Stimulated activated CD4-positive, alpha-beta T cell treated with anti-CD3 and anti-CD28 coated beads, Interleukin-2, amount 100 ng/mL, for 24 hours (primary cell): ENCODE measurements at places on chromosomes 1 and 21.

DNA sequence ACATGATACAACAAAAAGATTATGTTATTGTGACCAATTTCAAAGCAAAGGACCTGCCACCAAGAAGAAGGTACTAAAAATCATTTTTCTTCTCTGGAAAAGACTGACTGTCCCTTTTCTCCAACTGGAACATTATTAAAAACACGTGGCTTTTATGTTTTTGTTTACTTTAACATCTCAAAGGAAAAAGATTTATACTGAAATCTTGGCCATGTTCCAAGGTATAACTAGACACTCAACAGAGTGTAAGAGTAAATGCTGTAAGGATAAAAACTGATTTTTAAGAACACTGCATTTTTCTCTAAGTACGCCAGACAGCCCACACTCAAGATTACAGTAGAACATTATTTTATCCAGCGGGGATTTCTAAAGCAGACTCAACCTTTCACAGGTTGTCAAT, 62.1 kb downstream of the BRWD1 start:
- no peak for DNase-seq

- DNase-seq: no peak
These were observed 23.7 kb upstream of the TMEM54 start for GRCh38 chr1:32924881-32925344.

- DNase-seq: no peak
These were observed 646.7 kb downstream of the LTN1 start for GRCh38 chr21:28345934-28346333.

DNA sequence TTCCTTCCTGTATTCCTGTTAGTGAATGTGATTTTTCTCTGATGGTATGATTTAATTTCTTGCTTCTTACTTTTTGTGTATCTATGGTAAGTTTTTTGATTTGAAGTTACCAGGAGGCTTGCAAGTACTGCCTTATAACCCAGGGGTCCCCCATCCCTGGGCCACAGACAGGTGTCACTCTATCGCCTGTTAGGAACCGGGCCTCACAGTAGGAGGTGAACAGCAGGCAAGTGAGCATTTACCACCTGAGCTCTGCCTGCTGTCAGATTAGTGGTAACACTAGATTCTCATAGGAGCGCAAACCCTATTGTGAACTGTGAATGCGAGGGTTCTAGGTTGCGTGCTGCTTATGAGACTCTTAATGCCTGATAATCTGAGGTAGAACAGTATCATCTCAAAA, 143.3 kb downstream of the RPS6KC1 start:
- DNase-seq: no peak

DNA sequence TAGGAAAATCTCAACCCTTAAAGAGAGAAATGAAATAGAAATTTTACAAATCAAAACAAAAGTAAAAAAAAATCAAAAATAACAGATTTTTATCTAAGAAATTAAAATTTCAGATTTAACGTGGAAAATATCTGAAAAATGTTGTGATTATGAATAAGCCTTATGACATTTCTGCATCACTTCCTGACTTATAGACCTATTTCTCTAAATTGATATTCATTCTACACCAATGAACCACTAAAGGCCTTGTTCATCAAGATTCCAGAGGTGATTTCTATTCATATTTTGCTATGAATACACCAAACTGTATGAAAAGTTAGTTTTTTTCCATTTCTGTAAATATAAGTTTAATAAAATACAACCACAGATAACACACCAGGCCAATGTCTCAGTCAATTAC, 261.5 kb downstream of the SMYD3 start:
- DNase-seq: no peak
